Left ventricle myocardium inferior (tissue), 1 donor: ENCODE measurements at places on chromosomes 3 and 15. TPM values are rescaled to one million over a fixed set of nuclear protein-coding genes. Genes with fewer than 3 reads are reported as not detected.

GRCh38 chr3:57646723-57647122, 46.2 kb downstream of the DENND6A start:
- DNase-seq: no peak

DNA sequence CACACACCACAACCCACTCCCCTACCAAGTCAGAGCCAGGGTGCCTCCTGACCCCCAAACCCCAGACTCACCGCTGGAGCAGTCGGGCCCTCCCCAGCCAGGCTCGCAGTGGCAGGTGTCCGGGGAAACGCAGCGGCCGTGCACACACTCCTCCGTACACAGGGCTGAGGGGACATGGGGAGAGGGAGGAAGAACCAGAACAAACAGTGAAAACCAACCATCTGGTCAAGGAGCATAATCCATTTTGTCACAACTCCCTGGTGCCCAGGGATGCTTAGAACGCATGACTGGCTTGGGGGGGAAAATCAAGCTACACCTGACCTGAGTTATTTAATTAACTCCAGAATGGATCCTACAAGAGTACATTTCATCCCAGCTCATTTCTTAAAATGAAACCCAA, 159.2 kb downstream of the MEGF11 start:
- DNase-seq: no peak

The MYL3 gene
- 7,440 TPM for total RNA-seq

The TGM5 gene
- total RNA-seq: not detected

DNA sequence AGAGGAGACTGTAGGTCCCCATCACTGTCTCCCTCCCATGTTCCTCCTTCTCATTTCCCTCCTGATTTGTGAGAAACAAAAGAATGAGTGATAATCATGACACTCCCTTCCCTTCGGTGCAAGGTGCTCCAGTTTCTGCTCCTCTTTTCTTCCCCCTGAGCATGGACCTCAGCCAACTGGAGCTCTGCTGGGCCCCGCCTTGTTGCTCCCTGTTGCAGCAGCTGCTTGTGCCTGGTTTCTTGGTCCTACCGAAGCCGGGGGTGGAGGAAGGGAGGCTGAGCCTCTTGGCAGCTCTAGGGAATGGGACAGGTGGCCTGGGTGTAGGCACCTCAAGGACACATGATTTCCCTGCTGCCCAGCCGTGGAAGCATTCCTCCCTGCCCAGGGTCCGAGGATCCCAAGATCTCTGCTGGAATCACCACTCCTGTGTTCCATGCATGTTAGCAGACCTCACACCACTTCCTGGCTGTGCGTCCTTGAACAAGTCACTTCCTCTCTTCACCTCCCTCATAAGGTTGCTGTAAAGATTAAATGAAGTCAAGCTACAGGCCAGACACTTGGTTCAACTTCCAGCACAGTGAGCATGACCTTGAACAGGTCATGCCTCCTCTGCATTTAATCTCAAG, 131.6 kb upstream of the ABHD17C start:
- DNase-seq: no peak

GRCh38 chr3:10551821-10552630, 46.6 kb upstream of the ATP2B2 start:
- DNase-seq: no peak

The SCN11A gene
- 0.05 TPM for total RNA-seq

DNA sequence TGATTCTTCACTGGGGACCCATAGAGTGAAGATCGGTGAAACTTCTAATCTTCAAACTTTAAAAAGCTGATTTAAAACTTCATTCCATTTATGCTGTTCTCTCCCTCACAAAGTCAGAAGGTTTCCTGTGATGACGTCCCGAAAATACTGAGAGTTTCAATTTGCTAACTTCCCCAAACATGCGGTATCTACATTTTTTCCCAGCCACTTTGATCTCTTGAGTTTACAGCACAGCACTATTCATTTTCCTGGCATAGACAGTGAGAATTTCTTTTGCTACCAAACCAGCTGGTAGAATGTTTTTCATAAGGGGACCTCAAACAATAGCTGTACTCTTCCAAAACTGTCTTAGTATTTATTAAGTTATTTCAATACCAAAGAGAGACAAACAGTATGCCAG, 156.8 kb downstream of the LSAMP start:
- no peak for DNase-seq

The UCN2 gene
- total RNA-seq: 0.19 TPM
